RKO (cell line): ENCODE measurements at places on chromosomes 4 and X.
A peak's percentile ranks its signal among the peaks of the same experiment; 100 is the strongest.

DNA sequence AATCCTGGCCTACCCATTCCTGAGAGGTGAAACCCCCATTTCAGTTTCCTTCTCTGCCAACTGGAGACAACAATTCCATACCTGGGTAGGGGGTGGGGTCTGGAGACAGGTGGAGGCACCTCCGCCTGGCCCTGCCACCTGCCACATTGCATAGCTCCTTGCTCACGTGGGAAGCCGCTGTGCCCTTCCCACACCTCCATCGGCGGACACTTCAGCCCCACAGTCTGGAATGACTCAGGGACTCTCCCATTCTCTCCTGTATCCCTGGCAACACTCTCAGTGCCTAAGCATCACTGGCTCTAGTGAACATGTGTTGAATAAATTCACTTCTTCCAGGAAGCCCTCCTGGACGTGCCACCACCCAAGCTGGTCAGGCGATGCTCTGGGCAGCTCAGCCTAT lies 21.7 kb downstream of the PPP2R2C start:
- DNase-seq: no peak

- peak; percentile 72 for DNase-seq
Measured at GRCh38 chrX:83469551-83469950, 38.5 kb upstream of the POU3F4 start.

- no peak for DNase-seq
Measured at GRCh38 chr4:98290511-98290910, 29.3 kb downstream of the RAP1GDS1 start.

- no peak for DNase-seq
Measured at GRCh38 chrX:11197671-11198070, 86.5 kb downstream of the HCCS start.

DNA sequence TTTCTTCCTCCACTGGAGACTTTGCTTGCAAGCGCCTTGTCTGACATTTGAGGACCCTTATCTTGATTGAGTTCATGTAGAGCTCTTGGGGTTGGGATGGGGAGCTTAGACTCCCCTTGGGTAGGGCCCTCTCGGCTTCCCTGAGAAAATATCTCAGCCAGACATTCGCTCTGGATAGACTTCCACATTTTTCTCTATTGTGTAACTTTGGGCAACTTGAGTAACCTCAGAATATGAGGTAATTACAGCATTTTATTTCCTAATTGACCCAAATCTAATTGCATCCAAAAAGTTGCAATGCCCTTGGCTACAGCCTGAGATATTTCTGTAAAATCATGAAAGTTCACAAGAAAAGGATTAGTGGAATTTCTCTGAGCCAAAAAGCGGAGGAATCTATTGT lies 102.8 kb upstream of the MXRA5 start:
- no peak for DNase-seq

GRCh38 chr4:11777447-11777846 lies 348.8 kb upstream of the HS3ST1 start:
- no peak for DNase-seq

DNA sequence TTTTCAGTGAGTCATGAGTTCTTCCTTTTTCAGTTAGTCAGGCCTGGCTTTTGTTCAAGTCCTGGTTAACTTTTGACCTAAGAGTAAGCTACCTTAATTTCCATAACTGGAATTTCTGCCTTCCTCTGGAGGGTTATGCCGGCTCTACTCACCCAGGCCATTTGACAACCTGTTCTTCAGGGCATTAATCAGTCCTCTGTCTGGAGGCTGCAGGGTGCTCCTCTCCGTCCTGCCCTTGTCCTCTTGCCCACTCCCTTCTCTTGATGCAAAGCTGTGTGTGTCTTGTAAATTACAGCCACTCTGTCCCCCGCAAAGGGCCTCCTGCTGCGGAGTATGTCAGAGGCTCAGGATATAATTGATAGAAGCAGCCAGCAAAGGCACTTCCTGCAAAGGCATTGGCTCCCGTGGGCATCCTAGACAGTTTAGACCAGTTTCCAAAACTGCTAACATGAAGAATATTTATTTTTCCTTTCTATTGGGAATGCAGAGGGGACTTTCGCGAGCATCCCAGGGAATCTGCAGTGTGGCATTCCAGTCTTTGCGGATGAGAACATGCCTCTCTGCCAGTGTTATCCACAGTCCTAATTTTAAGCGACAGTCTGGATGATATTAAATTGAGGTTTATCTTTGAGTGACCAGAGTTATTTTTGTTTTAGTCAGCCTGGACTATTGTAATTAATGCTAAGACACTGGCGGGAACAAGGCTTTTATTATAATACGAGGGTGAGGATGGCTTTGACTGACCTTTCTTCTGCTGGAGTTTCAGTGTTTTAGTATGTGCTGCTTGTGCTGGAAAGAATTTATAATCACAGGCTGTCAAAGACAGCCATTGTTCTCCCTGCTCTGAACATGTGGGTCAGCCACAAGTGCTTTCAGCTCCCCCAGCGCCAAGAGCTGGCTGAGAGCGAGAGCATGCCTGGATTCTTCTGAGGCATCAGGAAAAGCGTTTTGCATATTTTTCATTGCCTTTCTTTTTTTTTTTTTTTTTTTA lies 74.2 kb downstream of the LIMCH1 start:
- peak; percentile 3 for DNase-seq

- no peak for DNase-seq
Measured at GRCh38 chrX:24886916-24887315, 128.8 kb downstream of the ARX start.

GRCh38 chrX:31545726-31546125 lies 473.9 kb upstream of the FTHL17 start:
- DNase-seq: no peak

DNA sequence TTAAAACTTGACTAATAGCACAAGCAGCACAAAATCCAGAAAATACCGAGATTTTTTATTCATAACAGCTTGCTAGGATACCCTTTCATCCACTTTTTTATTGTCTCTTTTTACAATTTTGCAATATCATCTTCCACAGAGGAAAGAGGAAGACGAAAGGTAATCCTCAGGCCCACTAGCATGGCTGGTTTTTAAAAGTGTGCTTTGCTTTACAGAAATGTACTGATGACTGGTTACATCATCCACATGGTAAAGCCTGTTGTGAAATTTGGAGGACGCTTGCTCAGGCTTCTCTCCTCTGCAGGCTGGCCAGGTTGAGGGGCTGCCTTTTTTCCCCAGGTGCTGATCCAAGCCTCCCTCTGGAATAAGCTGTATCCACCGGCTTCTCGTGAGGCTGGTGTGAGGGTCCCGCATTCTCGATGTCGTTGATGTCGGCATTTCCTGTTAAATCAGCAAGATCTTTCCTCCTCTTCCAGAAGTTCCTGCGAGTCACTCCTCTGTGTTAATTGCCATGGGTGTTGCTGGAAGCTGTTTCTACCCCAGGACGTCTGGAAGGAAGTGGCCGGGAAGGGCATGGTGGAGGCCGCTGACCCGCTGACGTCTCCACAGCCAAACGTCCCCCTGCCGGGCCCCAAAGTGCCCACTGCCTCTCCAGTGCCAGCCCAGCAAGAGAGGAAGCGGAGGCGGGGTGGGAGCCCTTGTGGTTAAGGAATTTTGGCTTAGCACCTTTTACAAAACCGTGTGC lies 5.8 kb upstream of the DGKQ start:
- peak; percentile 45 for DNase-seq

- peak; percentile 66 for DNase-seq
Measured at GRCh38 chr4:162952232-162952631, 214.5 kb downstream of the NAF1 start.

DNA sequence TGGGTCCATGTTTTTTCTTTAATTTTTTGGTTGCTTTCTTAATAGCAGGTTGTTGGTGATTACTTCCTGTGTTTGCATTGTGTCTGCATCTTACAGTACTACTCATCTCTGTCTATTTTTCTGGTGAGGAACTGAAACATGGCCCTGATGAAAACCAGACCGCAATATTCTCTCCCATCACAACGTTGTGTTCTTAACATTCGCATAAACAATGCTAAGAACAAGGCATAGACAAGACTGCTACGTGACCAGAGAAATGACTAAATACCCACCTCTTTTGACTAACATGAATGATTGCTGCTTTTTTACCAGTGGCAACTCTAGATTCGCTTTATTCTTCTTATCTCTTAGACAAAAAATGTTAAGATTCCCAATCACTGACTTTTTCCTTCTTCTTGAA lies 179.1 kb downstream of the GC start:
- no peak for DNase-seq

DNA sequence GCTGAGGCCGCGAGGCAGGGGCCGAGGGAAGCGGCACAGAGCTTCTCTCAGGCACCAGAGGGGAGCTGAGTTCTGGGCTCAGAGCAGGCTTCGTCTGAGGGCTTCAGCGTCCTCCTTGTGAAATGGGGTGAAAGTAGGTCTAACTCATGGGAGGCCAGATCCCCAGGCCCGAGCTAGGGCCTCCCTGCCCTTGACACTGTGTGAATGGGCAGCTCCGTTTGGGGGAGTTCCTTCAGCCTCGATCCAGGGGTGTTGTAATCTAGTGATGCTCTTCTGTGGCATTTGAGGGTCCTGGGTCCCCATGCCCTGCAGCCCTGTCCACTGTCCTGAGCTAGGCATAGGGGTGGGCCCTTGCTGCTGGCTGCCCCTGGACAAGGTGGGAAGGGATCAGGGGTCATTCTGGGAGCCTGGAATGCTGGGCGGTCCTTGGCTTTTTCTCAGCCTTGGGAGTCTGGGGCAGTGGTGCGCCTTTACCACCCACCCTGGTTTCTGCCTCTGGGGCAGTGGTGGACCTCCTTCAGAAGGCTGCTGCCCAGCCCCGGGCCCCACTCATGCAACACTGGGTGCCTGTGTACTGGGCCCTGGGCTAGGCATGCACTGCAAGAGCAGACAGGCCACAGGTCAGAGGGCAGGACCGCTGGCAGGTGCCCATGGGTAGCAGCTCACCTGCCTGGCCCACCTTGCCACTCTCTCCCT lies 4.1 kb downstream of the SH3BP2 start:
- no peak for DNase-seq

DNA sequence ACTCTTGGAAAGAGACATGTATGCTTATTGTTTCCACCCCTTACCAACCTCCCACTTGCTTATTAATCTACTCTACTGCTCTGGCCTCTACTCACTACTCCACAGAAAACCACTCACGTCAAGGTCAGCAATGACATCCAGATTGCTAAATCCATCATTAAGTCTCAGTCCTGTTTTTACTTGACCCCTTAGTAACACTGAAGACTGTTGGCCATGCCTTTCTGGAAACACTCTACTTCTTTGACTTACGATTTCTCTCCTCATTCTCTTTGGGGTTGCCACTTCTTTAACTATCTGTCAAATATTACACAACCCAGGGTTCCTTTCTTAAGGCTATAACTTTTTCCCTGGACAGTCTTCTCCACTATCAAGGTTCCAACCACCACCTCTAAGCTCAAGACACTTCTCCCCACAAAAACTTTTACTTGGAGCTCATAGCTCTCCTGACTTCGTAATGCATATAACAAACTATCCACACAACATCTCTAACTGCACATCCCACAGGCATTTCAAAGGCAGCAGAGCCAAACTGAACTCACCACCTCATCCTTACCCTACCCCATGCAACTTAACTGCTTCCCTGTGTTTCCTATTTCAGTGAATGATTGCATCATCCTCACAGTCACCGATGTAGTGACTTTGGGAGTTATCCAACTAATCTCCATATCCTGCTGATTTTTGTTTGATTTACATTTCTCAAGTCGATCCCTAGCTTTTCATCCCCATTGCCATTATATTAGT lies 15.8 kb upstream of the MAGEA4 start:
- DNase-seq: peak; percentile 23

DNA sequence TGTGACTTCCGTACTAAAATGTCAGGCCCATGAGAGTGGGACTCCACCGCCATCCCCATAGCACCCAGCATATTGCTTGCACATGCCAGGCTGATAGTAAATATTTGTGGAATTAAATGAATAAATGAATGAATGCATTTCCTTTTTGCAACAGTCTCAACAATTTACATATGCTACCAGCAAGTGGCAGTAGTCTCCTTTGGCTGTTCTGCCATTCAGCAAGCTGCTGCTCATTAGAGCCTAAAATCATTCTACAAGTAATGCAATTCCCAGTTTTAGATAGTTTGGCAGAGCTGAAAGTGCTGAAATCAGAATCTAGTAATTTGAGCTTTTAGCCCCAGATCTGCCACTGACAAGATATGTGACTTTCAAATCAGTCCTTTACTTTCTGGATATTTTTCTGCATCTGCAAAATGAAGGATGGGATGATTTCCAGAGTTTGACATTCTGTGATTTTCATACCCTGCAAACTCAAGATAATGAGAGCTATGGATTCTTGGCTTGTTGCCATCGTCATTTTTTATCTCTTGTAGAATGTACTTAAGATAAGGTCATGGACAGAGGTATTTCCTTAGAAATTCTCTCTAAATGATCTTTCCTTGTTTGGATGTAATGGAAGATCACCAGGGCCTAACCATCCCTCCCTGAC lies 35.7 kb upstream of the INTS6L start:
- peak; percentile 73 for DNase-seq

DNA sequence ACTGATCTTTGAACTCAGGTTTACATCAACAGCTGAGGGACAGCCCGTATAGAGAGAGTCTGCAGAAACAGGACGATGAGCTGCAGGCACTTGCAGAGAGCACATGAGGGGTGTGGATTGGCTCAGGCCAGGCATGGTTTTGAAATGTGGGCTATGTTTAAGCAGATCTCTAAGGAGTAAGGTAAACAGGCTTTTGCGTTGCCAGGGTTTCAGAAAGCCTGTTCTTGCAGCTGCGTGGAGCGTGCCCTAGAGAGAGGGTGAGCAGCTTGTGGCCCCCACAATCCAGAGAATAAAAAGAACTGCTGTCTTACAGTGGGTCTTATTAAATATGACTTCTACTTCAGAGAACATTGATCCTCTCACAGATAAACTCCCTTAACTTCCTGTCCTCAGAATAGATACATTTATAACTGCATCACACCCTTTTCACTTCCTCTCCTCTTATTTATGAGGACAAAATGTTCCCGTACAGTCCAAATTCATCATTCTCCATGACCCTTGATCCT lies 64.1 kb downstream of the TMA16 start:
- DNase-seq: no peak

GRCh38 chr4:134537701-134538100 lies 336.1 kb upstream of the PABPC4L start:
- DNase-seq: no peak

- DNase-seq: no peak
Measured at GRCh38 chrX:78650906-78651437, 8.2 kb downstream of the RTL3 start.

DNA sequence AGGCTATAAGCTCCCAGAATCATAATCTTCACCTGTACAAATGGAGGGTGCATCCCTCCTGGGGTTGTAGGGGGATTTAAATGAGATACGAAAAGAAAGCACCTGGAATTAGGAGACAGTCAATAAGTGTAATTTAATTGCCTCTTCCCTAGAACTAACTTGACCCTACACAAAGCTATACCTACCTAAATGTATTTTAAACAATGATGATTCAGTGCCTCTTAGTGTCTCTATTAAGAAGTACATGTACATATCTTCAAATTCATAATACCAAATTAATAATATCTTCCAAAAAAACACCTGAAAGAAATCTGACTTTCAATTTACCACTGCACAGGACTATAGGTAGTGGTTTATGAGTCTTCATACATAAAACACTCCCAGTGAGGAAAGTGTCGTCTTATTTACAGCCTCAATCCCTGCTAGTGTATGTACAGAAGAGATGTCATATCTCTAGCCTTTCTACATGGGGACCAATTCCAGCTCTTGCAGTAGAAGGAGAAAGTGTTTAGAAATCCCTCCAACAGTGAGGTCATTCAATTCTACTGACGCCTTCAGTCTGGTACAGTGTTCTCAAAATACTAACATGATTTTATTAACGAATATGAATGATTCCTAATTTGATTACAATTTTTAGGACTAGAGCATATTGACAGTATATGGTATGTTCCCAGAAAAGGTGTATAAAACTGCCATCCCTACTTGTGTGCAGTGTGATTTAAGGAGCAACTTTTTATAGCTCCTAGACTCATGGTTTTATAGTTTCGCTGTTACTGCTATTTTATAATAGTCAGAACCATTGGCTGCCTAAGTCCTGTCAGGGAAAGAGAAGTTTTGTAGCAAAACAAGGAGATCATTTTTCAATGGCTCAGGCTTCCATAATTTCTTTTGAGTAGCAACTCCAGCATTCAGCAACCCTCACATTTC lies 282.7 kb downstream of the UNC5C start:
- no peak for DNase-seq
